ENCODE measurements at places on chromosomes 13 and 19.

- DNase-seq, result no peak
These were observed 136.7 kb downstream of the SIPA1L3 start for GRCh38 chr19:38043649-38044144.

DNA sequence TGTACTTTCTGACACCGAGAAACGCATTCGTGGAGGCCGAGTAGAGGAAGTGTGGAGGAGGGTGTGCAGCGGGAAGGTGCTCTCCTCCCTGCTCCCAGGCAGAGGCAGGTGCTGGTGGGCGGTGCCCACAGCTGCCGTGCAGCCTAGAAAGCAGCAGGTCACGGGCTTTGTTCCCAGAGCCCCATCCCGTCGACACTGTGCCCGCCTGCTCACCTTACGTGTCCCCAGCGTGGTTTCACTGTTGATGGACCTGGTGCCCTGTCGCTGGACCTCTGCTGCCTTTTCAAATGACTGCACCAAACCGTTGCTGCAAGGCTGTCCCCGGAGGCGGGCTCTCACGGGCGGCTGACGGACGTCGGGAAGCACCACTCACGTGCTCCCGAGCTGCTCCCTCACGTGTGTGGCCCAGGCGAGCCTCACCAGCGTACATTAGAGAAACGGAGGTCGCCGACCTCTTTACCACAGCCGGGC, 20.8 kb downstream of the PLEKHJ1 start:
- DNase-seq, result no peak

GRCh38 chr19:14019100-14019499, 8.8 kb upstream of the RLN3 start:
- DNase-seq, result no peak

DNA sequence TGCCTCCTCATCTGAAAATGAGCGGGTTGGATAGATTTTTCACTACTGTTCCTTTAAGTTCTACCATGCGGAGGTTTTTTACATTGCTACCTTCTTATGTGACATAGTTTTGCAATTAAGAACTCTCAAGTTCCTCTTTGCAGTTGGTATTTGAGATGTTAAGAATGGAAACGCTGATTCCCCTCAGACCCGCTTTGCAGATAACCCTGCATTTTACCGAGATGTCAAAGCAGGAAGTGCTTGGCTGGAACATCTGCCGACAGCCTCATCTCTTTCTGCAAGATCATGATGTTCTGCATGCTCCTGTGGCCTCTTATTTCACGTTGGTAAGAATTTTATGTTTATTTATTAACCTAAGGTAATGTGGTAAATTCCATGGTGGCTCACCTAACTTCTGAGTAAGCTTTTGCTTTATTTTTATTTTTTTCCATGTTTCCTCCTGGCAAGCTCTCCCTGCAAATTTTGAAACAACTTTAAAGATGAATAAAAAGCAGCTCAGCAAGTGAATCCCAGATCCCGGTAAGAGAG, 22.5 kb downstream of the PABPC3 start:
- no peak for DNase-seq

GRCh38 chr13:110331362-110331761, 24.3 kb downstream of the COL4A2 start:
- DNase-seq, result no peak

DNA sequence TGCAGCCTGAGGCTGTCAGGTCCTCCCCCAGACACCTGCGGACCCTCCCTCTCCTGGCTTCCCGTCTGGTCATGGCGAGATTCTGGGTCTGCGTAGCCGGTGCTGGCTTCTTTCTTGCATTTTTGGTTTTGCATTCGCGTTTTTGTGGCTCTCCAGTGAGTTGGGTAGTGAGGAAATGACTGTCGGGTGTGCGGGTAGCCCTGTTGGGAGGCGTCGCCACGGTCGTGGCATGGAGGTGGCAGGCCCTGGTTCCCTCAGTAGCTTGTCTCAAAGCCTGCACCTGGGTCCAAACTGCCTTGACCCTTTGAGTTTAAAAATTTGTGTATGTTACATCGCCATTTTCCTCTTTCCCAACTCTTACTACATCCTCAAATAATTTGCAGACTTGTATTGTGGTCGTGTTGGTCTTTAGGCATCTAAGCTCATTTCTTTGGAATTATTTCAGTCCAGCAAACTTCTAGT, 344 bp downstream of the NHLRC3 start:
- DNase-seq, result peak; percentile 11

GRCh38 chr19:4754248-4754647, 30.6 kb upstream of the DPP9 start:
- DNase-seq, result no peak

GRCh38 chr13:23292586-23292985, 111.8 kb downstream of the SGCG start:
- DNase-seq, result no peak

GRCh38 chr19:55265173-55265572, 6.4 kb upstream of the PPP6R1 start:
- no peak for DNase-seq

- DNase-seq, result no peak
These were observed 62.0 kb downstream of the SLC15A1 start for GRCh38 chr13:98690348-98691022.

DNA sequence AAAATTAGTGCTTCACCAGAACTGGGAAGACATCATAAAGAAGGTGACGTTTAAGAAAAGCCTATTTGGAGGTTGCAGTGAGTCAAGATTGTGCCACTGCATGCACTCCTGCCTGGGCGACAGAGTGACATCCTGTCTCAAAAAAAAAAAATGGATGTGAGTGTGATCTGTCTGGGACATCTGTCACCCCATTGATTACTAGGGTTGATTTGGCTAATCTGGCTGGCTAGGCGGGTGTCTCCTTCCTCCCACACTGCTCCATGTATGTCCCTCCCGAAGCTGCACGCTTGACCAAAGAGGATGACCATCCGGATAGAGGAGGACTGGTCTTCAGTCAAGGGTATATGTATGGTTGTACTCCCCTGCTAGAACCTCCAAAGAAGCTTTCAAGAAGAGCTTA, 2.6 kb downstream of the GTF2F2 start:
- DNase-seq, result no peak

GRCh38 chr13:46012404-46012803, 40.1 kb downstream of the ZC3H13 start:
- DNase-seq, result no peak

GRCh38 chr19:6778386-6778785, 5.9 kb downstream of the VAV1 start:
- no peak for DNase-seq

DNA sequence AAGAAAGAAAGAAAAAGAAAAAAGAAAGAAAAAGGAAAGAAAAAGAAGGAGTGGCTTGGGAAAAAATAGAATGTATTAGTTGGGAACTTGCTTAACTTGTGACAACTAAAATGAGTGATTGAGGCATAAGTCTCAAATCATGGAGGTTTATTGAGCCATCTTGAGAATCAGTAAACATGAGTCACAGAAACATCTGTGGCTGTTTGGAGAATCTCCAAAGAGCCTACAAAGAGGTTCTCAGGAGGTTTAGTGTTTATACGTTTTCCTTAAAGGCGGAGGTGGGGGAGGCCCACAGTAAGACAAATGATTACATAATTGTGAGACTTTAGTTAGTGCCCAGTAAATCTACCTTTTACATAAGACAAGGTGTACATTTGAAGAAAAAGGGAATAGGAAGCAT, 38.6 kb downstream of the WDR87 start:
- DNase-seq, result no peak

- DNase-seq, result no peak
These were observed 62.1 kb downstream of the ARHGEF7 start for GRCh38 chr13:111177081-111177711.

GRCh38 chr19:8251025-8251472, 41.9 kb downstream of the CERS4 start:
- no peak for DNase-seq

GRCh38 chr19:44113138-44113783, at the start of gene ZNF225:
ZNF225 (plus strand) TSS chr19:44113399; CDS start chr19:44115828, 2,429 bp downstream.
- peak; percentile 65 for DNase-seq

DNA sequence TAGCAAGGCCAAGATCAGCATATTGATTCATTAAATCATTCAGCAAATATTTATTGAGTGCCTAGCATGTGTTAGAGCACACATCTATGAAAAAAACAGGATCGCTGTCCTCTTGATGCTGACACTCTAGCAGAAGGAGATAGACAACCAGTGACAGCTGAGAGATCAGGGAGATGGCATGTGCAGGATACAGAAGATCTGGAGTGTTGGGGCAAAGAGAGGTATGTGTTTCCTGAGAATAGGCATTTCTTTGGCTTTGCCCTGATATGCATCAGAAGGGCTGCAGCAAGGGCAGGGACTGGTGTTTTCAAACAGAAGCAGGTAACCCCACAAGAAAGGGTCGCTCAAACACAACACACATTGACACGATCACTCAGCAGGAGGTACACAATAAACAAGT, 423.4 kb downstream of the FOXO1 start:
- no peak for DNase-seq

DNA sequence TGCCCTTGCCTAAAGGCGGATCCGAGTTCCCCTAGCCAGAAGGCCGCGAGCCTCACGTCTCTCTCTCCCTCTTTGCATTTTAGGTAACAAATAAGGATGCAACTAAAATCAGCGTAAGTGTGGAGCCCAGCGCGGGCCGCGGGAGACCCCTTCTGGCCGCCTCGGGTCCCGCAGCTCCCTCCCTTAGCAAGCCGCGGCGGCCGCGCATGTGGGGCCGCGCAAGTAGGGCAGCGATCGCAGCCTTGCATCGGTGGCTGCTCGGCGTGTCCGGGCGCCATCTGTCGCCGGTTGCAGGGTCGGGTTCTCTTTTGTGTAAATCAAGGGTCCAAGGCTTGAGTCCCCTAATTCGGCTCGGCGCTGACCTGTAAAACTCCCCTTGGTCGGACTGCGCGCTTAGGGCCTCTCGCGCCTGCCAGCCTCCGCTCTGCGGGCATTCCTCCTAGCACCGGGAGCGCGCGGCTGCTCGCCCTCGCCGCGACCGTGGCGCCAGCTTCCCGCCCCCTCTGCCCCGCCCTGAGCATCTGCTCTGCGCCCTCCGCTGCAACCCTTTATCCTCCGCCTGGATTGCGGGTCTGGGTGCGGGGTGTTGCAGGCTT, 2.7 kb downstream of the VSTM2B start:
- DNase-seq, result no peak

GRCh38 chr13:21719463-21719862, 48.6 kb downstream of the FGF9 start:
- no peak for DNase-seq

- no peak for DNase-seq
These were observed 60.2 kb upstream of the KL start for GRCh38 chr13:32955881-32956594.

DNA sequence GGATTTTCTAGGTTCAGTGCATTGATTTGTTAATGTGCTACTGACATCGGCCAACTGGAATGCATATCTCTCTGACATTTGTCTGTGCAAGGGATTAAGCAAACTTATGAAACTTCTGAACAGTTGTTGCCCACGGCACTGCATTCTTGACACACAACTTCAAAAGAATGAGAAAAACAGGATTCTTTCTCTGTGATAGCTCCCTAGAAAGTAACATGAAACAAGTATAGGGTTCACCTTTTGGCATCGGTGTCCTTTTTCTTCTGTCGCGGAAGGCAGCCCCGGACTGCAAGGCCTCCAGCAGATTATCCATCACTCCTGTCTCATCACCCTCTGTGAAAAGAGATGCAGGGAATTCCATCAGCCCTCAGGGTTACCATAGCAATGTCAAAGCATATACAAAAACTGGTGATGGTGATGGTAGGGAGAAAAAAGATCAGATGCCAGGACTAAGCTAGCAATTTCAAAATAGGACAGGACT, 389.2 kb downstream of the DIAPH3 start:
- DNase-seq, result no peak

GRCh38 chr19:1435378-1435989, 2.7 kb upstream of the RPS15 start:
- DNase-seq, result no peak

DNA sequence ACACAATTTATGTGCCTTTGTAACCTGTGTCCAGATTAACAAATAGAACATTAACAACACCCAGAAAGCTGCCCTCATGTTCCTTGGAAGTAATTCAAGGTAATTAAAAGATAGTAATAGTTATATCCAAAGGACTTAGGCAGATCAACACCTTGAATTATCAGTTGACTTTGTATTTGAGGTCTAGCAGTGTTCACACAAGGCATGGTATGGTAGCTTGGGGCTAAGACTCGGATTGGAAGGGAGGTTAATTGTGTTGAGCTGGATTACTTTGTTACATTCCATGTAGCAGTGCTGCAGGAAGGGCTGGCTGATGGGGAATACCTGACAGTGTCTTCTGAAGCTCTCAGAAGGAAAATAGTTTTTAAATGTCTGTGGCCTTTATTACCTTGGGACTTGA, 16.8 kb downstream of the SLC25A15 start:
- DNase-seq, result no peak

GRCh38 chr13:59568306-59568705, 595.4 kb downstream of the DIAPH3 start:
- DNase-seq, result no peak

GRCh38 chr13:77523386-77523785, 12.1 kb upstream of the SCEL start:
- no peak for DNase-seq

DNA sequence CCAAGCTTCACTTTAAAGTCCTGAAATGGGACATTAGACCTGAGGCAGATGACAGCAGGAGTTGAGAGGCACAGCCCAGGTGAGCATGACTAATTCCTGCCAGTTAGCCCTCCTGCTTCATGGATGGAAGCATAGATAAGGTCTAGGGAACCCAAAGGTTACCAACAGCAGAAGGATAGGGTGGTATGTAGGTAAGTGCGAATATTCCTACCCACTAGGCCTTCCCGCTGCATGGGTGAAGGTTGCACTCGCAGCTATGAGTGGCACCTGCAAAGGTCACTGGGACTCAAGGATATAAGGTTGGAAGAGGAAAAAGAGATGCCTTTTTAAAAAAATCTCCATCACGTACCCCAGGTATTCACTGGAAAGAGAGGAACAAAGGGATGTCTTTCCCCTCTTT, 12.2 kb upstream of the MLLT1 start:
- DNase-seq, result no peak

DNA sequence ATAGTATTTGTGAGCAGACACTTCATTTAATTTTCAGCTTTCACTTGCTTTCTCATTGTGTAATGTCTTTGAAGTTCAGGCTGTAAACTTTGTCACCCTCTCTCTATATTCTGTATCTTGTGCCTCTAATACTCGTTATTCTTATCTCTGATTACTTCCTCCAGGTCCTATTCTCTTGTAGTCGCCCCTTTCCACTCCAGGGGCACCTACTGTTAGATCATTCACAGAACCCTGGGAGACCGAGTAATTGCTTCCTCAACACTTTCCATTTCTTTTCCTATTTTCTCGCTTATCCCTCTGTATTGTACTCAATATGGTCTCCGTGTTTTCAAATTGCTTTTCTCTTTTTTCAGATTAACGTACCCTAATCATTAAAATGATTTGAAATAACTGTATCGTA, 93.9 kb upstream of the TDRD3 start:
- no peak for DNase-seq

Data from esophagus squamous epithelium (tissue), 5 donors.